CD8-positive, alpha-beta memory T cell (primary cell): ENCODE measurements at places on chromosomes 3 and 15.
A peak's percentile ranks its signal among the peaks of the same experiment; 100 is the strongest.

DNA sequence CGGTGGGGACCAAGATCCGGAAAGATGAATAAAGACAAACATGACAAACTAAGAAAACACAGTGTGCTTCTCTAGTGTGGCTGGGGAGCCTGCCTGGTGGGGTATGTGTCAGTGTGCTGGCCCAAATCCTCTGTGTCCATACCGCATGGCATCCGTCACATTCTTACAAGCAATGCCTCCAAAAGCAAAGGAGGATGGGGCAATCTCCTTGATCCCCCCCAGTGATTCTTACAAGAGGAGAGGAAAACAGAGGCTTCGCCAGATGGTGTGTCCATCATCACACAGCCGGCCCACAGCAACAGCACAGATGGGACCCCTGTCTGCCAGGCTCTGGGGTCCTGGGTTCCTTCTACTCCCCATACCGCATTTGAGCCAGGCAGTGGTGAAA, 558 bp upstream of the IL17RC start:
- no peak for DNase-seq
- H3K36me3 ChIP-seq: no peaks in the 10 kb centered on the region
- H3K4me3 ChIP-seq: peak overlapping the region; percentile 22
- peak overlapping the region; percentile 51 for H3K27ac ChIP-seq
- H3K4me1 ChIP-seq: peaks cover 9% of the 10 kb centered on the region

GRCh38 chr3:146646261-146646660, 41.1 kb upstream of the PLSCR5 start:
- H3K4me3 ChIP-seq: no peak overlapping the region
- H3K27me3 ChIP-seq: no peaks in the 10 kb centered on the region
- no peak for DNase-seq
- H3K27ac ChIP-seq: no peak overlapping the region
- no peaks in the 10 kb centered on the region for H3K36me3 ChIP-seq

- H3K4me1 ChIP-seq: no peaks in the 10 kb centered on the region
- no peak overlapping the region for H3K27ac ChIP-seq
- no peaks in the 10 kb centered on the region for H3K36me3 ChIP-seq
- H3K27me3 ChIP-seq: no peaks in the 10 kb centered on the region
- no peak overlapping the region for H3K4me3 ChIP-seq
Measured at GRCh38 chr3:154242766-154243165, 81.5 kb downstream of the DHX36 start.

GRCh38 chr15:41501191-41501917, 7.7 kb downstream of the ITPKA start:
- H3K4me1 ChIP-seq: peaks cover 17% of the 10 kb centered on the region
- no peaks in the 10 kb centered on the region for H3K36me3 ChIP-seq
- H3K27me3 ChIP-seq: peaks cover 33% of the 10 kb centered on the region
- H3K4me3 ChIP-seq: peak overlapping the region; percentile 47
- peak; percentile 53 for DNase-seq
- H3K27ac ChIP-seq: no peak overlapping the region

GRCh38 chr3:111800472-111800871, 58.6 kb upstream of the PHLDB2 start:
- no peak overlapping the region for H3K27ac ChIP-seq
- H3K4me1 ChIP-seq: no peaks in the 10 kb centered on the region
- H3K4me3 ChIP-seq: no peak overlapping the region
